Stomach (tissue), 19 donors: ENCODE measurements at places on chromosomes 7 and 10. TPM values are rescaled to one million over a fixed set of nuclear protein-coding genes. Genes with fewer than 3 reads are reported as not detected.

DNA sequence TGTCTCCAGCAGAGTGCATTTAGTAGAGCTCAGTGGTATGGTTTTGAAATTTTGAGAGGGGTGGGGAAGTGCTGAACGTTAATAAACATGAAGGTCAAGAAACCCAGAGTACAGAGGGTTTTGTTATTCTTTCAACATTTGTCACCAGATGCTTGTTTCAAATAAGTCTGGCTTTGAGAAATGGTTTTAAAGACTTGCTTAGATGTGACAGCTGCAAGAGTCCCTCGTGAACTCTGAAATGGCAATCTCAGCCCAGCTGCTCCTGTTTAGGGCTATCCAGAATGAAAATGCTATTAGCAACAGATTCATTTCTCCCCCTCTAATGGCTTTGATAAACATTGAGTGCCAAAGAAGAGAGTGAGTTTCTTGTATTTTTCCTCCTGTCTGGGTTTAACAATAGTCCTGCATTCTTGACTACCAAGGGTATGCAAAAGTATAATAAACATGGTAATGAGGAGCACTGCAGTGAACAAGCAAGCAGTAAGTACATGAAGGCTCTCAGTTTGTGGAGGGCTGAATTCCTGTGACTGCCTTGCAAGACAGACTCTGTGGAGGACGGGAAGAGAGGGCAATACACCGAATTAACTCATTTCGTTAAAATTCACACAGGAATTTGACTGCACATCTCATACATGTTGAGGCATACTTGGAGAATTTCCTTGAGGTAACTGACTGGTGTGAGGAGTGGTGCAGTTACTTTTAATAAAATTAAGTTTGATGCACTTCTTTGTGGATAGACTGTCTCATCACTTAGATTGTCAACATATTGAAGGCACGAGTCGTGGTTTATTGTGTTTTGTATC, 490.9 kb downstream of the REEP3 start:
- DNase-seq: peak; percentile 17

The MYH16 gene
- total RNA-seq: not detected

- DNase-seq: no peak
Observed at GRCh38 chr10:9922126-9922870, 1095.4 kb upstream of the CELF2 start.

The RET gene
- not detected for total RNA-seq

DNA sequence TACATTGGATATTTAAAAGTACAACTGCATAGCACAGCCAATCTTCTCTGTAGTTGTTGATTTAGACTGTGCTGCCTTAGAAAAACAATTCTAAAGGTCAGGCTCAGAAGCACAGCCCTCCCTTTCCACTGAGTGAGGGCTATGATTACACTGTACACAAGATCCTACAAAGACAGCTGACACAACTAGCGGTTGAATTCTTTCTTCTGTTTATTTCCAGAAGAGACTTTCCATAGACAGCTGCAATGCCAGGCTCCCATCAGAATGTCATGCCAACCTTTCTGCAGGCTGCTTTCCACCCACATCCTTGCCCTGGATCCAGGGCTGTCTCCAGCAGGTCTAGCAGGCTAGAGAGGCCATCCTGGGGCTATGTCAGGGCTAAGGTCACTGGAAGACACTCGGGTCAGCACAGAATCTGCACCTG, 39.3 kb downstream of the FAM13C start:
- DNase-seq: no peak

DNA sequence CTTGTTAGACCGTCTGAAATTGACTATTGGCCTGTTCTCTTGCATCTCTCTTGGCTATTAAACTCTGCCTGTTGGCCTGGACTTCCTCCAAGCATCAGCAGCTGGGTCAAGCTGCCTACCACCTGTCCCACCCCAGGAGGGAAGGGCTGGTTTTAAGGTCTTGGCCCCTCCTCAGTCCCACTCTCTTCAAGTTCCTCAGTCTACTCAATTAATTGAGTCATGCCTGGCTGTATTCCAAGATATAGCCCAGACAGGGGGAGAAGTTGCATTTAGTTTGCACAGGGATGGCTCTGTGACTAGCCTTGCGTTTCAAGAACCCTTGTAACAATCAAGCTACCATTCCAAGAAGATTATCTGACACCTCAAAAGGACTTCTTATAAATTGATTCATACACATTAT, 113.8 kb upstream of the GLI3 start:
- no peak for DNase-seq
